AG20443 (cell line): ENCODE measurements at places on chromosomes 1 and 21.

- DNase-seq, result peak; percentile 18
Observed at GRCh38 chr1:100868364-100868995, 26.2 kb downstream of the EXTL2 start.

- DNase-seq, result peak; percentile 17
Observed at GRCh38 chr1:193348091-193348768, 161.8 kb upstream of the B3GALT2 start.

GRCh38 chr21:42346441-42346840, 4.4 kb downstream of the TFF2 start:
- DNase-seq, result peak; percentile 2

- peak; percentile 74 for DNase-seq
Observed at GRCh38 chr1:32180186-32181060, 948 bp downstream of the TXLNA start.

GRCh38 chr21:26614251-26614650, 41.2 kb upstream of the CYYR1 start:
- DNase-seq, result no peak

GRCh38 chr1:178495158-178495557, 1.6 kb downstream of the CLEC20A start:
- DNase-seq, result no peak

GRCh38 chr1:178969226-178969987, 56.3 kb upstream of the FAM20B start:
- peak; percentile 4 for DNase-seq

GRCh38 chr1:105337420-105337819, 1587.7 kb downstream of the AMY1C start:
- DNase-seq, result no peak

- no peak for DNase-seq
Observed at GRCh38 chr1:29756085-29756484, 519.8 kb downstream of the PTPRU start.

DNA sequence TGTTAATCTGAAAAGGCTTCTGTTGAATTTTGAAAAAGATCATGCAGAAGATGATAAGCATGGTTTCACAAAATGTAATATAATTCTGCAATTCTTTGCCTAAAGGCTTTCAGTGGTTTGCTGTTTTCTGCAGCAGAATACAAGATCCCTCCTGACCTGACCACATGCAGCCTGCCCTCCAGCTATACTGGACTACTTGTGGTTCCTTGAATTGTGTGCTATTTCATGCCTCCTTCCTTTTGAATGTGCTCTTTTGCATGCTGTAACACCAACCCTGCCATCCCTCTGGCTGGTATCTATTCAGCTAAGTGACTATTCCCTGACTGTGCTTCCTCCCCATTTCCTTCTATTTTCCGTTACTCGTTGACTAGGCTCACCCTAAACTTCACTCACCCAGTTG, 55.5 kb downstream of the CACNA1E start:
- DNase-seq, result no peak

DNA sequence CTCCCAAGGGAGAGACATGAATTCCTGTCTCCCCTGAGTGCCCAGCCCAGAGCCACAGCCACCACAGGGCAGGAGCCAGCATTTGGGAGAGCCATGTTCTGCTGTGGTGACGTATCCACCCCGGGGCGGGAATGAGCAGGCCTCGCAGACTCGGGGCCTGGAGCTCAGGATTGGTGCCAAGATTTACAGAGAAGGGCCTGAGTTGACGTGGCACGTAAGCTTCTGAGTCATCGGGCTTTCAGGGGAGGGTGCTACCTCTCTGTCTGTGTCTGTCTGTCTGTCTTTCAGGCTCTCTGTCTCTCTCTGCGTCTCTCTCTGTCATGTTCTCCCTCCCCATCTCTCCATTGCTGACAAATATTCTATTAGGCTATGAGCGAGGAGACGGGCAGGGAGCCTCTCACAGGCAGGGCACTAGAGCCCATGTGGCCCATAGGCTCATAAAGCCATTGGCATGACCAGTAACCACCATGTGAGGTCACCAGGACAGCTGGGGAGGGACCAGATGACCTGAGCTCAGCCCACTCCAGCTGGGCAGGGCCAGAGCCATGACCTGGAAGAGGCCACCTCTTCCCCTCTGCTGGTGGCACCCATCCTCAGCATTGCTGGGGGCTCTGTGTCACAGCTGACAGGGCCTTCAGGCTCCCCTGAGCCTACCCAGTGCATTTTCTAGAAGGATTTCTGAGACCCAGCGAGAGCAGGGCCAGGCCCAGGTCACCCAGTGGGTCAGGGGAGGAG, 300.0 kb upstream of the VAMP3 start:
- peak; percentile 96 for DNase-seq

DNA sequence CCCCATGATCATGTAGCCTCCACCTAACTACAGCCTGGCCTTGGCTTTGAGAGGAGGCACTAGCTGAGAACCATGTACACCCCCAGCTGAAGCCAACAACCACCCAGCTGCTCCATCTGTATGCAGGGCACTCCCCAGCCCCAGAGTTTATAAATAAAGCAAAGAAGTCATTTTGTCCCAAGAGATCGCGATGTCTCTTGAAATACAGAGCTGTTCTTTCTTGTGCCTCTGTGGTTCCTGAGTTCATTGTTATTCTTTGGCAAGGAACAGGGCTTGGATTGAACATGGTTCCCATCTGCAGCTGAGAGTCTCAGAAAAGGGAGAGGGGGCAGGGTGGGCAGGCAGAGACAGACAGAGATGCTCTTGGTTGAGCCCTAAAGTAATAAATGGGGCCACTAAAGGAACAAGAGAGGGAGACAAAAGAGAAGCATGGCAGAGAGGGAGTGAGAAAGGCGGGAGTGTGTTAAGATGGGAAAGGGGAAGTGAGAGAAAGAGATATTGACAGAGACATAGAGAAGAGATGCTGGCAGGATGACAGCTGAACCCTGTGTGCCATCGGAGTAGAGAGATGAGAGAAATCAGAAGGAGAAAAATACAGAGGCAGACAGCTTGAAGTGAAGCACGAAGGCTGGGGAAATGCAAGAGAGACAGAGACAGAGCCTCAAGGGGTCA, 63.3 kb downstream of the TNR start:
- DNase-seq, result no peak

GRCh38 chr1:17891205-17892110, 136.3 kb downstream of the ACTL8 start:
- DNase-seq, result no peak

- DNase-seq, result no peak
Observed at GRCh38 chr1:205656236-205656635, 24.1 kb downstream of the SLC45A3 start.

DNA sequence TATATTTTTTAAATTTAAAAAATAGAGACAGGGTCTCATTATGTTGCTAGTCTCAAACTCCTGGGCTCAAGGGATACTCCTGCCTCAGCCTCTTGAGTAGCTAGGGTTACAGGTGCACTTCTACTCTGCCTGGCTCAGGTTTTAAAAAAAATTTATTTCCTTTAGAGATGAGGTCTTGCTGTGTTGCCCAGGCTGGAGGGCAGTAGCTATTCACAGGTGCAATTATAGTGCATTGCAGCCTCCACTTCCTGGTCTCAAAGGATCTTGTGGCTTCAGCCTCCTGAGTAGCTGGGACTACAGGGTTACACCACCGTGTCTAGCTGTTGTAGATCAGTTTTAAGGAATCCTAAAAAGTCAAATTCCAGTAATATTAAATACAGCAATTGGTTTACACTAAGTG, 5.0 kb downstream of the RNF11 start:
- no peak for DNase-seq

GRCh38 chr1:246052603-246053002, 454.5 kb downstream of the SMYD3 start:
- DNase-seq, result no peak

- no peak for DNase-seq
Observed at GRCh38 chr1:23816906-23817305, 8.3 kb downstream of the HMGCL start.

- no peak for DNase-seq
Observed at GRCh38 chr1:113280581-113280980, 109.7 kb upstream of the MAGI3 start.

GRCh38 chr1:1063945-1064831, 9.9 kb downstream of the RNF223 start:
- peak; percentile 81 for DNase-seq

GRCh38 chr21:32186804-32187203, 92.0 kb downstream of the MIS18A start:
- DNase-seq, result no peak

DNA sequence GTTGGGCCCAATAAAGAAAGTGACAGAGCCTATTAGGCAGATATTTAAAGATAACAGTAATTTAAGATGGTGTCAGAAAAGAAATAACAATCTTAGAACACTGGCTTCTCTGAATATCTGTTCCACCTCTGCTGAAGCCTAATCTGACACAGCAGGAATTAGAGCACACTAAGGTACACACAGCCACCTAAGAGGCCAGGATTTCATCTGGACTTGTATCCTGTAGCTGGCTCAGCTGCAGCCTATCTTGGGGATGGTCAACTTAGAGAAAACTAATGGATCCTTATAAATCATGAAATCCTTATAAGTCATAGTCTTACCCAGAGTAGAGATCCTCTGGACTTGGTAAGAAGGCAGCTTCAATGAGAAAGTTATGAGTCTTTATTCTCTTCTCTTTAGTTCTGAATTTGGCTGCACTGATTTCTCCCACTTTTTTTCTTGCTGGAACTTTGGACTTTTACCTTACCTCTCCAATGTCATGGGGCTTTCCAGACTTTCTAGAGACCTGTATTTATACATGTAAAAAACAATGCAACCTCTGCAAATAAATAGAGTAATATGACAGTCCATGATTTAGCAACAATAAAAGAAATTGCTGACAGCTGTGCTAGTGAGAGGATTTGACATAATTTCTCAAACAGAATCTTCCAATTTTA, at the start of gene GBP7:
TSS of gene GBP7 (minus strand) at position 403 of the 656 bp plus-strand sequence. CDS start 4,068 bp downstream, outside the sequence.
- no peak for DNase-seq

GRCh38 chr1:177872308-177872900, 97.5 kb downstream of the SEC16B start:
- DNase-seq, result no peak
